ENCODE measurements at places on chromosomes 6 and 20. TPM values are rescaled to one million over a fixed set of nuclear protein-coding genes. Genes with fewer than 3 reads are reported as not detected.

- peak within 1 kb of the TSS; percentile 38 for H3K4me3 ChIP-seq
- H3K27me3 ChIP-seq, result no peaks in the 10 kb centered on the region
- peaks cover 2% of the 10 kb centered on the region for H3K36me3 ChIP-seq
These were observed at the start of gene BTBD3 for GRCh38 chr20:11917663-11918062. Gene BTBD3, plus strand, starts transcription at chr20:11917893. Its CDS starts 383 bp downstream, at chr20:11918276.

- no peak for DNase-seq
- H3K36me3 ChIP-seq, result no peaks in the 10 kb centered on the region
- no peak overlapping the region for H3K4me3 ChIP-seq
- H3K27ac ChIP-seq, result no peak overlapping the region
- no peaks in the 10 kb centered on the region for H3K4me1 ChIP-seq
- H3K27me3 ChIP-seq, result no peaks in the 10 kb centered on the region
These were observed 47.6 kb upstream of the MCM9 start for GRCh38 chr6:118982575-118982911.

DNA sequence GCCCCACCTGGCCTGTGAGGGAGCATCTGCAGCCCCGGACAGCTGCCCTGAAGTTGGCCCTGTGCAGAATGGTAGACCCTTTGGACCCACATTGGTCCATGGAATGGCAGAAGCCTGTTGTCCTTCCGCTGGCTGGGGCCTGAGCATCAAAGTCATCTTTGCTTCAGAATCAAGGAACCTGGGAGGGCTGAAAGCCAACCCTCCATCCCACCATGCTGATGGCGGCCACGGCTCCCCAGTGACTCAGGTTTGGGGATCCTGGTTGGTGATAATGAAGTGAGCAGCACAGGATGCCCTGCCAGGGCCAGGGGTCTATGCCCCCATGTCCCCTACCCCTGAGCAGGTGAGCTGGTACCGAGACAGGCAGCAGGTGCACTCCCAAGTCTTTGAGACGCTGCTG is 52.8 kb downstream of the YTHDF1 start:
- H3K27ac ChIP-seq, result no peak overlapping the region
- H3K36me3 ChIP-seq, result no peaks in the 10 kb centered on the region
- no peaks in the 10 kb centered on the region for H3K4me1 ChIP-seq
- no peak overlapping the region for H3K4me3 ChIP-seq
- DNase-seq, result no peak
- no peaks in the 10 kb centered on the region for H3K27me3 ChIP-seq

DNA sequence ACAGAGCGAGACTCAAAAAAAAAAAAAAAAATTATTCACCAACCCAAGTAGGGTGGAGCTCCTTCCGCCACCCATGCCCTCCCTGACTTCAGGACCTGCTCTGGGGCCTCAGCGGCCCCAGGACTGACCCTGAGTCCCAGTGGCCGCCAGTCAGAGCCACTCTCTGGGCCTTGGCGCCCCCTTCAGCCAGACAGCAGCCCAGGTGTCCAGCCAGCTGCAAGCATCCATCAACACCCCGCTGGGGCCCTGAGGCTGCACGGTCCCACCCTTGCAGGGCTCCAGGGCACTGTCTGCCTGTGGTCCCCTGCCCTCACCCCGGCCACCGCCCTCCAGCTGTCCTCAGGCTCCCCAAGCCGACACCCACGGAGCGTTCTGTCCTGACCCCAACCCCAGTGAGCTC is 11.4 kb upstream of the KCNQ2 start:
- peaks cover 6% of the 10 kb centered on the region for H3K4me1 ChIP-seq
- H3K27ac ChIP-seq, result no peak overlapping the region
- H3K36me3 ChIP-seq, result no peaks in the 10 kb centered on the region
- no peaks in the 10 kb centered on the region for H3K27me3 ChIP-seq
- no peak for DNase-seq
- H3K4me3 ChIP-seq, result no peak overlapping the region

DNA sequence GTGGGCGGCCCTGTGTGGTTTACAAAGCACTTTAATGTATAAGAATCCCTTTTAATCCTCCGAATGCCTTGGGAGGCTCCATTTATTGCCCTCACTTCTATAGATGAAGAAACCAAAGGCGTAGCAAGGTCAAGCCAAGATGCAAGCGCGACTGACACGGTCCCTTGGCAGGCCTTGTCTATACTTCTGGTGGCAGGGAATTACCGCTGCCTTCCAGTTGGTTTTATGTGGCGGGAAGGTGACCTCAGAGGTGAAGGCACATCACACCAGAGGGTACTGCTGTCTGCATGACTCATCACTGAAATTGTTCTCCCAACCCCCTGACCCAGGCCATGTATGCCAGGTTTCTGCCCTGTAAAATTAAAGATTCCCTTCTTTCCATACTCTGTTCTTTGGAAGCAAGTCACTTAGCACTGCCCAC is 36.1 kb upstream of the NAA20 start:
- peaks cover 79% of the 10 kb centered on the region for H3K4me1 ChIP-seq
- no peaks in the 10 kb centered on the region for H3K27me3 ChIP-seq
- H3K4me3 ChIP-seq, result no peak overlapping the region

- no peaks in the 10 kb centered on the region for H3K36me3 ChIP-seq
- H3K4me3 ChIP-seq, result no peak overlapping the region
These were observed 15.5 kb downstream of the TM9SF4 start for GRCh38 chr20:32124916-32125454.

DNA sequence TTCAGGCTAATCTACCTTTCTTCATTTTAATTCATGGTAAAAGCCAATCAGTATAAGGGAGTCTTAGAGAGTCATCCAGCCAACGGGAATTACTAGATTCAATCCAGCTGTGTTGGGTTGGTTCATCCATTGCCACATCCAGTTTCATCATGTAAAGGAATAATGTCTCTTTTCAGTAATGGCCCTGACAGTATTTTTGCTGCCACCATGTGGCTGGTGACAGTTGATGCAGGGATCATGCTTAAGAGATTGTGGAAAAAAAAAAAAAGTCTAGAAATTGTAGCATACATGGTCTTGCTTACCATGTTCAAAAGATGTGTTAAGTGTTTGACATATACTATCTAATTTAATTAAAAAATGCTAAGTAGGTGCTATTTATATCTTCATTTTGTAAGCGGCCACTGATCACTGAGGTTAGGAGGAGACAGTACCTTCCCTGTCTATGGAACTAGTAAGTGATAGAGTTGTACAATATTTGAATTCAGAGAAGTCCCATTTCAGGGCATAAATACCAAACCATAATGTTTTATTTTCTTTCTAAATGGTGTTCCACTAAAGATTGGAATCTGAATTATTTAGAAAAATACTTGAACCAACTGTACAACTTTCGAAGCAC is 135.9 kb downstream of the KHDRBS2 start:
- H3K36me3 ChIP-seq, result no peaks in the 10 kb centered on the region
- no peak overlapping the region for H3K4me3 ChIP-seq
- DNase-seq, result no peak
- no peak overlapping the region for H3K27ac ChIP-seq
- peaks cover 12% of the 10 kb centered on the region for H3K4me1 ChIP-seq

BEND3 gene
- 1.7 TPM for total RNA-seq

ASCC3 gene
- total RNA-seq, result 26.2 TPM

Measured in esophagus muscularis mucosa (tissue), 4 donors.